ENCODE measurements at places on chromosomes 1 and 21.
A peak's percentile ranks its signal among the peaks of the same experiment; 100 is the strongest.

DNA sequence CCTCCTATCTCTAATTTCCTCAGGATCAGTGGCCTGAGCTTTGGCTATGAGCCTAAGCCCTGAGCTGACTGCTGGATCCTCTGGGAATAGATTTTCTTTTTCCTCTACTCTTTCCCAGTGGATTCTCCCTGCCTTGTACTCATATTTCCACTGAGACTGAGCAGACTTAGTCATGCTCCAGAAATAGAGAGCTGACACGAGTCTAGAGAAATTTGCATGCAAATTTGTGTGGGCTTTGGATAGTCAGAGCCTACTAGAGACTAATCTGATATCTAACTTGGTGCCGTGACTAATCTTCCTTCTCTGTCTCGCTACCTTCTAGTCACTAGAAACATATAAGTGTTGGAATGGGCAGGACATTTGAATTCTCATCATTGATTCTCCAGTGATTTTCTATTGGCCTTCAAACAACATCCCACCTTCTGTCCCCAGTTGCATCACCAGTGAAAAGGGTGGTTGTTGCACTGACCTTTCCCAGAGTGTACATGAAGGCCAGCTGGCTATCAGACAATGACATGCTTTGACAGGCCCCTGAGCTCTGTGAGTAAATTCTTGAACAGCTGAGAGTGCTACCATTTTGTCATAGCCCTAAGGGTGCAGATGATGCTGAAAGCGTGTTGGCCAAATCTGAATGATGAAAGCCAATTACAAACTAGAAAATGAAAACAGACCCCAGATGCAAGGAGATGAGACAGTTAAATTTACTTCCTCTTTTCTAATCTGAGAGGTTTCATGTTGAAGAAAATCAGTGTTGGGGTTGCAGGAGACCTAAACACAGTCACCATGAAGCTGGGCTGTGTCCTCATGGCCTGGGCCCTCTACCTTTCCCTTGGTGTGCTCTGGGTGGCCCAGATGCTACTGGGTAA is at the start of gene FCRLA:
FCRLA (plus strand) TSS at position 748 of the 866 bp plus-strand sequence; CDS start at position 784, 36 bp downstream.
- DNase-seq, result no peak

DNA sequence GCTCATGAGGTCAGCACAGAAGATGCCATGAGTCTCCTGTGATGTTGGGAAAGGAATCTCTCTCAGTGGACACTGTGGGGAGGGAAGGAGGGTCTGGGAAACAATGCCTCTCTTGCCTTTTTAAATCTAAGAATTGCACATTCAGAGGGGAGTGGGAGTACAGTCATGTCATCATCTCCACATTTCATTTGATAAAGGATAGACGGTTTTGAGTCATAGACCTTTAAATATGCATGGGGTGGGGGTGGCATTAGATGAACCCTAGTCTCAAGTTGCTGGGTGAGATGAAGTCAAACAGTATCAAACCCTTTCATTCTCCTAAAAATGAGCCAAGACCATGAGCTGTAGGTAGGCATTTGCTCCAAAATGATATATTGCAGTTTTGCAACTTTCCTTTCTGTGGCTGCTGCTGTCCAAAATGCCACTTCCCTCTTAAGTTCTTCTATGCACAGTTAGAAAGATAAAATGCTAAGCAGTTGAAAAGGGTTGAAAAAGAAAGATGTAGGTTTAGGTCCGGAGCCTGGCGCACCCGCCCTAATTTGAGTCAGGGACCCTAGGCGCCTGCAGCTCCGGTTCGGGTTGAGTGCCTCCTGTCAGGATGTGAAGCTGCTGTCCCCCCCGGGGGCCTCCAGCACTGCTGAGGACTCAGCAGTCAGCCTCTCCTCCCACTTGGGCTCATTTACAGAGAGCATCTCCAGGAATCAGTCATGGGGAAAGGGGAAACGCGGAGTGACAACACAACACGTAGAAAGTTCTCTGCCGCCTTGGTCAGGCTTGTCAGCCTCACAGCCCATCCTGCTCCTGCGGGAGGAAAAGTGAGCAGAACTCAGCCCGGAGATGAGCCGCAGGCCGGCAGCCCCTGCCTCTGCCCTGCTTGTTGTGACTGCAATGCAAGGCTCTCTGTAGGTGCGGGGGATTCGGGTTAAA is 479.3 kb upstream of the RUNX1 start:
- no peak for DNase-seq

GRCh38 chr1:21966247-21967000 is 10.4 kb upstream of the CELA3B start:
- no peak for DNase-seq

DNA sequence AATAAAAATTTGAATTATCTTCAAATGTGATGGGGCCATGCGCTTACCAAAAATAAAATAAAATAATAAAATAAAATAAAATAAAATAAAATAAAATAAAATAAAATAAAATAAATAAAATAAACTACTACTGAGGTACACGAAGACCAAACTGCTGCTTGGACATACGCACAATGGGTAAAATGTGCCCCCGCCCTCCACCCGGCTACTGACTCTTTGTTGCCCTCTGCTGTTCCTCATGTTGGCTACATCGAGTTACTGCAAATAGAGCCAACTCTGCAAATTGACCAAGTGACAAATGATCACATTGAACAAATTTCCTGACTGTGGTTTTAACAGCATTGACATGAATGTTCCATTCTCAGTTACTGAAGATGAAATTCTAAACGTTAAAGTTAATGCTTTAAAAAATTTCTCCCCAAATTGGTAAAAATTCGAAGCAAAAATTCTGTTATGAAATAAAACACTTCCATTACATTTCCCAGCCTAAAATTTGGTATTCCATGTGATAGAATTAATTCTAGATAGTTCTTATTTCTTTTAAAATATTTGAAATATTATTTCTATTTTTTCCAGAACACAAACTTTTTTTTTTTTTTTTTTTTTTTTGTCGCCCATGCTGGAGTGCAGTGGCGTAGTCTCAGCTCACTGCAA is 18.8 kb upstream of the MAP1LC3C start:
- peak; percentile 49 for DNase-seq

DNA sequence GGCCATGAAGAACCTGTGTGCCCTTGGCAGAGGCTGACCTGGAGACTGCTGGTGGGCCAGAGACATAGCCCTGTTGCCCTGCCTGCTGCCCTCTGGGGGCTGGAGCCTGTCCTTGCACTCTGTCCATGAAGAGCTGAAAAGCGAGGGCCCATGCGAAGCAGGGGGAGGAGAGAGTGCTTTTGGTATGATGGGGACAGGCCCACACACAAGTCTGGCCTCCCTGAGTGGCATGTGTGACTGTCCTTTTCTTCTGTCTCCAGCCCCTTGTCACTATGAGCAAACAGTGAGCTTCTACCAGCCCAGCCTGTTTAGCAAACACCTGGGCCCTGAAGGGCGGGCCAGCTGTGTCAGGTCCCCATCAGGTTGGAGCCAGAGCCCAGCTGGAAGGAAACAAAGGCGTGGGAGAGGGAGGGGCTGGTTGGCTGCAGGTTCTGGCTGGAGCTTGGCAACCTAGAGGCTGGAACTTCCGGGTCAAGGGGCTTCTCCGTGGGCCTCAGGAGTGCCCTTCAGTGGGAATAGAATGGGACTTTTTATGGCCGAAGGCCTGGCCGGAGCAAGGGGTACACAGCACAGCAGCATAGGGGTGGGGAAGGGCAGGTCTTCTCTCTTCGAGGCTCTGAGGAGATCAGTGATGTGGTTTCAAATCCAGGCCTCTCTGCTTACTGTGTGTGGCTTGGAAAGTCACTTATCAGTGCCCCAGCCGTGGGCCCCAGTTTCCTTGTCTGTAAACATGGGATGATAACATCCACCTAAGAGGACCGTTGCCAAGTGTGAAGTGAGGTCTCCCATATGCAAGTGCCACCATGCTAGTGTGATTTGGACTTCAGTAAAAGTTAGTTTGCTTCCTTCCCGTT is 14.3 kb downstream of the QSOX1 start:
- DNase-seq, result no peak

DNA sequence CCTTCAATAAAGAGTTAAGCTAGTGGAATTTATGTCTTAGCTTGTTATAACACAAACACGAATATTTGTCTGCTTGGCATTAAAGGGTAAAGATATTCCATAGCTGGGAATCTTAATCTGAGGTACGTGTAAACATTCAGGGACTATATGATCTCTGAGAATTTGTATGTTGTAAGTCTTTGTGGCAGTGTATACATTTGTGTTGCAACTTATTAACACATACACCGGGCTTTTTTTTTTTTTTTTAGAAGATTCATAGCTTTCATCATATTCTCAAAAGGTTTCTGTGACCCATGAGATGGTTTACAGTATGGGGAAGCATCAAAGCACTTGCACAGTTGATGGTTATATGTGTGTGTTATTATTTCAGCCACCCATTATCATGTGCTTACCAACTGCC is 3.0 kb downstream of the GGPS1 start:
- no peak for DNase-seq

DNA sequence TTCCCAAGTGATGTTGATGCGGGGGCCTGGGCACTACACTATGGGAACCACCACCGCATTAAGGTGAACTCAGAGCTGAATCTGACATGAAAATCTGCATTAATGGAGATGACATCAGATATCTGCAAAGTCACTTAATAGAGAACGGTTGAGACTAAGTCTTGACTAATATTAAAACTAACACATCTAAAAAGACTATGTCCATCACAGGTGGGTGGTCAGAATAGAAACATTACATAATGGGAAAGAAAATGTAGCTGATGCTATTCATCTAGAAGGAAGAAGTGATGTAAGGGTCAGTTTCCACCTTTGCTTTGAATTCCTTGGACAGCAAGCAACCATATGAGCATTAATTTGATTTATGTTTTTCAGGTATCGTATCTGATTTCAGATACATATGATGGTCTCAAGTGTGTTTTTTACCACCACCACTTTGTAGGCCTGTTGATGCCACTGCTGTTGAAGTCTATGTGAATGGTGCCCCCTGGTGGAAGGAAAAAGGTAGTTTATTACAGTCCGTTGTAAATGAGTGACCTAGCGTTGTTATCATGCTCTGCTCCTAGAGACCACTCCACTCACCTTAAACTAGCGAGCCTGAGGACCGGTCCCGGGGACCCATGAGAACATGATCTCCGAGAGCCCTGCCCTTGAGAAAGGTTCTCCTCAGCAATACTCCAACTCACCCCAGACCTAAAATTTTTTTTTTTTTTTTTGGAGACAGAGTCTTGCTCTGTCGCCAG is 73.5 kb downstream of the BACH1 start:
- peak; percentile 44 for DNase-seq

DNA sequence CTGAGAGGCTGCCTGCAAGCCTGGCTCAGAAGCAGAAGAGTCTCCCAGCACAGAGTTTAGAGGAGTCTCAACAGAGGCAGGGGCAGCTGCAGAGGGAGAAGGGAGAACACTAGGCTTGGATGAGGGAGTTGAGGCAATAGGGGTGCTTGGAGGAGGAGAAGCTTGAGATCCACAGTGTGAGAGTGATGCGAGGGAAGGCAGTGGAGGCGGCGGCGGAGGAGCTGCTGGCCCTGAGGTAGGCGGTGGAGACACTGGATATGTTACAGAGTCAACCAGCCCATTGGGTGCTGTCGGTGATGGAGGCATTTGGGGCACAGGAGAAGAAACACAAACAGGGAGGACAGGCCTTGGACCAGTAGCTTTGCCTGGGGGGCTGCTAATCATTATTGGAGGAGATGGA is 89.4 kb upstream of the LBR start:
- DNase-seq, result no peak

DNA sequence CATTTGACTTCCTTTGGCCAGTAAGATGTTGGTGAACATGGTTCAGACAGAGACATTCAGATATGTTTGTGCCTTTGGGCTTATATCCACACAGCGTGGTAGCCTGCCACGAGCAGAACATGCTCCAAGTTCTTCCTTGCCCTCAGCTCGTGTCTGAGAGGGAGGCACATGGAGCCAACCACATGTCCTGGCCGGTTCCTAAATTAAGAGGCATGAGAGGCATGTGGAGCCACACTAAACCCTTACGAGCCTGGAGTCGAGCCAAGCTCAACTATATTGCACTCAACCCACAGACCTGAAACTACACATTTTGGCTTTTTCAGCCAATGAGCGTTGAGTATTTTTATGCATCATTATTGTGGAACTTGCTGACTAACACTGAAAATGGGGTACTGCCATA is 133.7 kb upstream of the KCNK1 start:
- peak; percentile 21 for DNase-seq

DNA sequence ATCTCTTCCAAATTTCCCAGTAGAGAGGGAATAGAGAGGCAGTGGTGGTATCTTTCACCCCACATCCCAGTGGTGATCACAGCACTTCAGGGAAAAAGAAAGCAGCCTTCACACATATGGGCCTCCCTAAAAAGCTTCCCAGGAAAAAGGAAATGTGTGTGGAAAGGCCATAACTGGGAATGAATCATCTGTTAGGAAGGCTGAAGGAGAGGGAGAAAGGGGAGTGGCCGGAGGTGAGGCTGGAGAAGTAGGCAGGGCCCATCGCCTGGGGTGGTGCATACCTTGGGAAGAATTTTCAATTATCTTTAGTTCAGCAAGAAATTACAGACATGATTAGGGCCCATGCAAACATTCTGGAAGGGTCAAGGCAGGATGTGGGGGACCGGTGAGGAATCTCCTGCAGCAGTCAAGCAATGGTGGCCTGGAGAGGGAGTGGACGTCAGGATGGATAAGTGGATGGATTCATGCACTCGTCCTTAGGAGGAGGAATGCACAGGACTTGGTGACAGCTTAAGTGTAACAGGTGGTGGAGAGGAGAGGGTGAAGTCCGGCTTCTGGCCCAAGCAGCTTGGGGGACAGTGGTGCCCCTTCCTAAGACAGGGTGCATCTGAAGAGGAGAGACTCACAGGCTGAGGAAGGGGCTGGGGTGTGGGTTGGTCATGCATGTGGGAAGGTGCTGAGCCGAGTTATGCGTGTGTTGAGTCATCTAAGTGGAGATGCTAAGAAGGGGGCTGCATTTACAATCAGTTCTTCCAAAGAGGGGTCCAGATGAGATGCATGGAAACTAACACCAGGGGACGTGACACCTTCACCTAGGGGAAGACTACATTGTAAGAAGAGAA is 17.9 kb downstream of the HIVEP3 start:
- no peak for DNase-seq

- DNase-seq, result no peak
These were observed 251.8 kb upstream of the USP24 start for GRCh38 chr1:55466921-55467320.

DNA sequence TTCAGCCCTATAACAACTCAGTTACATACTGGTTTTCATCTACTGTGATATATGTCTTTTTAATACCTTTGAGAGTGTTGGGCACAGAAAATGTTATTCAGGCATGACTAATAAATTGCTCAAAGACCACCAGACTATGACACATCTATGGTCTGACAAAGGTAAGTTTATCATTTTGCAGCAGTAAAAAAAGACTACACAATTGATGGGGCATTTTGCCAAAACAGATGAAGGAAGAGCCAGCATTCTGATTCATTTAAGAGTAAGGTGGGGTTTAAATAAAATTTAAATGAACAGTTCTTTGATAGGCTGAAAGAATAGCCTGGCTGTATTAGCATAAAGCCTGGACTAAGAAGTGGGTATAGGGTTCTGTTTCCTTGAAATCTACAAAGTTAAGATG is 8.8 kb upstream of the RNPC3 start:
- no peak for DNase-seq

GRCh38 chr1:164054331-164054730 is 504.7 kb upstream of the PBX1 start:
- DNase-seq, result no peak

- DNase-seq, result no peak
These were observed 336.4 kb downstream of the NTNG1 start for GRCh38 chr1:107477233-107477632.
